NCI-H1105 (cell line): ENCODE measurements at places on chromosomes 5 and 9.

- DNase-seq = no peak
Measured at GRCh38 chr5:9231842-9232241, 314.0 kb downstream of the SEMA5A start.

DNA sequence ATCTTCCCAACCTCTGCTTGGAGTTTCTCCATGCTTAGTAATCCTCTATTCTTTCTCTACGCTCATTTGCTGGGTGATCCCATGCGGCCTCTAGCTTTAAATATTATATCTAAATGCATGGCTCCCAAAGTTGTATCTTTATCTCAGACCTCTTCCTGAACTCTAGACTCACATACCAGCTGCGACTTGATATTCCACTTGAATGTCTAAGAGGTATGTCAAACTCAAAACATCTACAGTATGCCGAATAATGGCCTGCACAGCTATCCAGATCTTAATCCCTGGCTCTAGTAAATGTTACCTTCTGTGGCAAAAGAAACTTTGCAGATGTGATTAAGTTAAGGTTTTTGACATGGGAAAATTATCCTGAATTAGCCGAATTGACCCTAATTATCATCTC lies 179.2 kb downstream of the TTC39B start:
- DNase-seq = no peak

DNA sequence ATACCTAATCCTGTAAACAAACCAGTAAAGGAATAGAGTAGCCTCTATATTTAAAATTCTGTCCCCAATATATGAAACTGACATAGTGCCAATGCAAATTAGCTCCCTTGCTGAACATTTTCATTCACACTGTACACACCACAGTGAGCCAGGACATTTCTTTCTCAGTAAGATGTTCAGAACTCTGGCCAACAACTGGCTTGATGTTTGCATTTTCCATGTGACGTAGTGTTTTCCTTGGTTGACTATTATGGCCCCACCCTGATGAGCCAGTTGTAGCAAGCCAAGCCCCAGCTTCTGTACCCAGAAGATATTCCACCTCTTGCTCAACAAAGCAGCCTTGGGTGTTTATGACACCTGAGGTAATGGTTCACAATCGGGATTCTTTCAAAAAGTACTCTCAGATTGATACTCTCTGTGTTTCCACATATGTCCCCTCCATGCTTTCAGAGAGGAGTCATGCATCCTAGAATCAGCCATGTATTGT lies 17.7 kb upstream of the ANXA1 start:
- DNase-seq = no peak

DNA sequence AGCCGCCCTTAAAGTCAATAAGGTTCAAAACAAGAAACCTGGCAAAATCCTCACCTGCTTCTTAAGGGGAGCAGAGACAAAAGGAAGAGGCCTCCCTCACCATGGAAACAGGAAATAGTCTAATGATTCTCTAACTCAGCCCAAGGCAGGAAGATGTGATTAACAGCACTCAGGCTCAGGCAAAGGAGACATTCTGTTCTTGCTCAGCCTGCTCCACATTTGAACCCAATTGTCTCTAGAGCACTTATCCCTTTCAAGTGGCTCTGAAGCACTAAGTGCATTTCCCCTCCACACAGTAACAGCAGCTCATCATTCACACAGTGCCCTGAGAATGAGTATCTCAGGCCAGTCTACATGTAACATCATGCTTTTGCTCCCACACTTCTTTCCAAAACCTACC lies 72.3 kb downstream of the NIPSNAP3B start:
- peak; percentile 84 for DNase-seq

- no peak for DNase-seq
Measured at GRCh38 chr5:19555876-19556275, 432.1 kb downstream of the CDH18 start.
